ENCODE measurements at places on chromosomes 2 and 18.

- no peak for DNase-seq
Observed at GRCh38 chr2:96859099-96859649, 1.4 kb upstream of the ANKRD39 start.

GRCh38 chr2:190996947-190997346, 17.0 kb downstream of the STAT1 start:
- DNase-seq: no peak

DNA sequence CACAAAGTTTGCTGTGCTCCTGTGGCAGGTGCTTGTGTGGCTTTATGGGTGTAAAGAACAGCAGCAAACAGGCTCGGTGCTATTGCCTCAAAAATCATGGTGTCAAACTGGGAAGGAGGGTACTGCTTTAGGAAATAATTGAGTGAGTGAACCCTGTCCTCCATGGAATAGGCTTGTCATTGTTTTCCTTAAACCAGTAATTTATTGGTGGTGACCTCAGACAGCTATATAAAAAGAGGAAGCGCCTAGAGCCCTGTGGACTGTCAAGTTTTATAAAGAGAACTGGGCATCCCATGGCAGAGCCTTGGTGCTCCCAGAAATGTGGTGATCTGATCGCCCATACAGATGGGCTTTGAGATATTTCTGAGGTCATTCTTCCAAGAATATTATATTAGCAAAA, 4.7 kb upstream of the CXCR4 start:
- DNase-seq: no peak

- no peak for DNase-seq
Observed at GRCh38 chr2:117760916-117761315, 53.6 kb upstream of the DDX18 start.

- no peak for DNase-seq
Observed at GRCh38 chr2:85994421-85994777, 105.6 kb upstream of the ST3GAL5 start.

DNA sequence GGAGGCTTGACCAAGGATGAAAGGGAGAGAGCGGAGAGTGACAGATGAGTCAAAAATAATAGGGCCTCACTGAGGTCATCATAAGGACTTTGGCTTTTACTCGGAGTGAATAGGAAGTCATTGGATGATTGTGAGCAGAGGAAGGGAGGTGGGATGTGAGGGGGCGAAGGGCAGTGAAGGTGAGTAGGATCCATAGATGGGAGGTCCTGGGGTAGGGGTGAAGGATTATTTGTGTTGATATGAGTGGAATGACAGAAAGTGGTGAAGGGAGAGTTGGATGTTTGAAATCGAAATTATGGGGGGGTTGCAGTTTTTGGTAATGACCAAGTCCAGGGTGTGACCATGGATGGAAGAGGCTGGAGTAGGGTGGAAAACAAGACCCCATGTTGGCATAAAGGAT, 14.0 kb downstream of the PNO1 start:
- DNase-seq: no peak

GRCh38 chr2:11329776-11330175, 14.7 kb downstream of the ROCK2 start:
- DNase-seq: no peak

GRCh38 chr2:172038604-172039003, 38.9 kb downstream of the METAP1D start:
- DNase-seq: no peak

GRCh38 chr18:63457977-63458376, 18.8 kb upstream of the SERPINB5 start:
- DNase-seq: no peak

GRCh38 chr2:224133387-224133786, 94.3 kb upstream of the SERPINE2 start:
- no peak for DNase-seq

DNA sequence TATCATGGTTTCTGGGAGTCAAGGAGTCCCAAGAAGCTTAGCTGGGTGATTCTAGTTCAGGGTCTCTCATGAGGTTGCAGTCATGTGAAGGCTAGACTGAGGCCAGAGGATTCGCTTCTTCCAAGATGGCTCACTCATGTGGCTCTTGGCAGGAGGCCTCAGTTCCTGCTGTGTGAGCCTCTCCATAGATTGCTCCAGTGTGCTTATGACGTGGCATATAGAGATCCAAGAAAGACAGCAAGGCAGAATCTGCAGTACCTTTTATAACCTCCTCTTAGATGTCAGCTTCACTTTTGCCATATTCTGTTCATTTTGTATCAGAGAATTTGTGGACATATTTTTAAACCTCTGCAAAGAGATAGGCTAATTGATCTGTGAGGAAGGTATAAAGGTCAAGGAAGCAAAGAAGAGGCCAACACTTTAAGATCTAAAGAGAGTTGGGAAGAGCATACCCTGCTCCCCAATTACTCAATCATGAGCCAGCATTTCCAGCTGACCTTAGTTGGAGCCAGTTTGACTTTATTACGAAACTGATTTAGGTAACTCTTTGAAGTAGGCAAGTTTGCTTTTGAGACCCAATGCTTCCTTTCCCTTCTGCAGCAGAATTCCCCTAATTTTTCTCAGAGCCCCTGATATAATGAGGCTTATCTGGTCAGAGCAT, 134.7 kb downstream of the EML6 start:
- DNase-seq: no peak

GRCh38 chr2:230886671-230887071, 21.9 kb downstream of the ITM2C start:
- DNase-seq: no peak

DNA sequence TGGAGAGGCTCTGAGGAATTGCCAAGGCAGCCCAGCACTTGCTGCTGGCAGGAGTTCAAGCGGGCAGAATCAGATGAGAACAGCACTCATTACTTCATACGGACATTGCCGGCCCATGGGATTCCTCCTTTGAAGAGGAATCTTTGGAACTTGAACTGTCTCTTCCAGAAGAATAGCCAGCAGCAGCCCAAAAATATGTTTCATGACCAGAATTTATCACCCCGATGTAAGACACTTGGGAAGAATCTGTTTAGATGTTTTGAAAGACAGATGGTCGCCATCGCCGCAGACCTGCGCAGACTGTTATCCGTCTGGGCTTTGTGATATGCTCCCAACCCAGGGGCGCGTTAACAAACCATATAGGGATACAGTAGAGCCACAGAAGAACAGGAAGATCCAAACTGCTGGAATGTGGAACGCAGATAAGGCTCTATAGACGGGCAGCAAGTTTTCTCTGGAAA, 3.7 kb upstream of the ADI1 start:
- no peak for DNase-seq

DNA sequence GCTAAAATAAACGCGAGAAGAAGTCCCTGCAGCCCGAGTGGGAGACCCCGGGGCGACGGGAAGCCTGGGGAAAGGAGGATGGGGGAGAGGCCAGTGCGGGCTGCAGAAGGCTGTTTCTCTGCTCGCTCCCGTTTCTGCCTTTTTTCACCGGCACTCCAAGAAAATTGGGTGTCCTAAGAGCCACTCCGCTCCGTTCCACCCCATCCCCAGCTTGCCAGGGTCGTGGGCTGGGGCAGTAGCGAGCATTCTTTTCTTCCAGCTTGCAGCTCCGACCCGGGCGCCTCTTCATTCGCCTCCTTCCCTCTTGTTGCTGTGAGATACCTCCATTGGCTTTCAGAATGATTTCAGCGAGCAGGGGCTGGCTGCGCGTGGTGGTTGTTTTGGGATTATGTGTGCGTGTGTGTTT, 1.1 kb downstream of the HOXD3 start:
- DNase-seq: no peak

- peak; percentile 58 for DNase-seq
Observed at GRCh38 chr18:13823707-13824395, at the start of gene MC5R. Gene MC5R, plus strand, starts transcription at chr18:13824149. Its CDS starts 1,617 bp downstream, at chr18:13825766.

GRCh38 chr2:118969734-118970395, 27.9 kb downstream of the MARCO start:
- DNase-seq: no peak

DNA sequence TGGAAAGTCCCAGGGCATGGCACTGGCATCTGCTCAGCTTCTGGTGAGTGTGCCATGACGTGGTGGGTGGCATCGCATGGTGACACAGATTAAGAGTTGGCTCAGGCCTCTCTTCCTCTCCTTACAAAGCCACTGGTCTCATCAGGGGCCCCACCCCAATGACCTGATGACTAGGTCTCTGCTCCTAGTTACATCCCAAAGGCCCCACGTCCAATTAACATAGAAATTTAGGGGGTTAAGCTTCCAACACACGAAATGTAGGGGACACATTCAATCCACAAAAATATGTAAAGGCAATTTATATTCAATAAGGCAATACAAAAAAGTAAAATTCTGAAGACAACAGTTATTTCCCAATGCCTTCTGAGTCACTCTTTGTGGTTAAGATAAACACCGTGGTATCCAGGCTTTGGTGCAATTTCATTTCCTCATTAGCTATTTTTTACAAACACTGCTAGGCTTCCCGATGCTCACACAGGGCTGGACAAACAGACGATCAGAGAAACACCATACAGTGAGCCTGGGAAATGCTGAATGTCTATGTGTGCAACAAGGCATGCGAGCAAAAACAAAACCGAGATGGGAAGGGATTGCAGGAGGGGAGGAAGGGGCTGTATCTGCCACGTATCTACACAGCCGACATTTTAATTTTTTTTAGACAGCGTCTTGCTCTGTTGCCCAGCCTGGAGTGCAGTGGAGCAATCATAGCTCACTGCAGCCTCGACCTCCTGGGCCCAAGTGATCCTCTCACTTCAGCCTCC, 67.2 kb downstream of the MBP start:
- peak; percentile 46 for DNase-seq

- no peak for DNase-seq
Observed at GRCh38 chr2:68452158-68452900, 14.8 kb downstream of the FBXO48 start.

GRCh38 chr2:31420936-31421335, 6.4 kb upstream of the XDH start:
- DNase-seq: no peak

- DNase-seq: no peak
Observed at GRCh38 chr2:23753291-23754010, 173.5 kb downstream of the ATAD2B start.

- DNase-seq: no peak
Observed at GRCh38 chr2:38504169-38504568, 98.6 kb downstream of the HNRNPLL start.

- no peak for DNase-seq
Observed at GRCh38 chr2:71898851-71899681, 248.6 kb downstream of the CYP26B1 start.

- no peak for DNase-seq
Observed at GRCh38 chr2:175523001-175523400, 341.5 kb upstream of the ATP5MC3 start.

GRCh38 chr2:43763091-43763490, 10.7 kb upstream of the DYNC2LI1 start:
- DNase-seq: no peak

DNA sequence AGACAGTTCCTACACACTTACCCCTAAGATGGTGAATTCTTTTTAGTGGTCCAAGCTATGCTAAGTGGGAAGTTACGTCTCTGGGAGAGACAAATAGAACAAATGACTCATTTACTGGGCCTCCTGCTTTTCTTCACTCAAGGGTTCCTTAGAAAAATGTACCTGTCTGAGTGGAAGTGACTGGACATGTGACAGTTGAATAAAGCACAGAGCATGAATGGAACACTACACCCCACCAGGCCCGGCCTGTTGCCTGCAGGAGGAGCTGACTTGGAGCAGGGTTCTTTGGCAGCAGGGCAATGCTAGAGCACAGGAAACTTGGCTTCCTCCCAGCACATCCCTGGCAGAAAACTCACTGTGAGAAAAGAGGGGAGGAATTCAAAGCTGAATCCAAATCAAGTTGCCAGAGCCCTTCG, 451.0 kb upstream of the SETBP1 start:
- no peak for DNase-seq

GRCh38 chr2:239440511-239440959, 39.7 kb upstream of the HDAC4 start:
- DNase-seq: no peak

- peak; percentile 52 for DNase-seq
Observed at GRCh38 chr2:42568401-42569115, at the start of gene MTA3. Gene MTA3, plus strand, starts transcription at chr2:42568632. Its CDS starts 114 bp downstream, at chr2:42568746.

- DNase-seq: no peak
Observed at GRCh38 chr2:64613276-64613675, 40.4 kb downstream of the SERTAD2 start.

GRCh38 chr2:100998235-100998573, 3.9 kb upstream of the RPL31 start:
- no peak for DNase-seq

GRCh38 chr2:98556344-98557033, 51.8 kb downstream of the COA5 start:
- DNase-seq: no peak

GRCh38 chr2:39210846-39211245, 32.9 kb downstream of the CDKL4 start:
- no peak for DNase-seq

DNA sequence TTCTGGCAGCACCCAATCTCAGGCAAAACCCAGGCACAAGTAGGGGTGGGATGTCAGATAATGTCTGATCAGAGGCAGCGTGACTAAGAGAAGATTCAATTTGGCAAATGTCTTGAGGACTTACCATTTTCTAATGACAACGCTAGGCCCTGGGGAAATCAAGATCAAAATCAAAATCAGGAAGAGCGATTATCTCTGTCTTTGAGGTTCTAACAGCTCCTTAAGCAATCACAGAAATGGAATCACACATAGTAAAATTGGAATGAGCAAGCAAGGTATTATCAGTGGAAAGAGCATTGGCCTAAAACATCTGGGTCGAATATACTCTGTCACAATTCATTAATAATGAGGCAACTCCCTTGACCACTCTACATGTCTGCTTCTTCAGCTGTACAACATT, 8.6 kb upstream of the SERPINB2 start:
- no peak for DNase-seq

- no peak for DNase-seq
Observed at GRCh38 chr2:26001743-26002351, 19.6 kb upstream of the KIF3C start.

- DNase-seq: no peak
Observed at GRCh38 chr2:240449764-240450531, 14.5 kb downstream of the GPC1 start.

DNA sequence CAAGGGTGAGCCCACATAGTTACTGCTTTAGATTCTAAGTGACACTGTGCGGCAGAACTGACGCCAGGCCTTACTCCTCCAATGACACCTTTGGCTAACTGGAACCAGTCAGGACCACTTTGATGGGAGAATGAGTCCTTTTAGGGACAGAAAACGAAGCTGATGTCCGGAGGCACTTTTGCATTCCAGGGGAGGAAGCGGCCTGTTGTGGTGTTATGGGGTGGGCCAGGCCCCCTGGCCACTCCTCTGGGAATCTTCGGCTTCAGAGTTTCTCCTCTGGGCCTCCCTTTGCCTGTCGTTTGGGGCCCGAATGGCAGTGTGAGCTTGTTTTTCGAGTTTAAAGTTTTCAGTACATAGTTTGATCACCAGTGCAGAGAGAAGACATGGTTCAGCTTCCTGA, 65.9 kb downstream of the MBP start:
- DNase-seq: no peak

GRCh38 chr18:12637901-12638643, 19.8 kb downstream of the SPIRE1 start:
- DNase-seq: no peak

GRCh38 chr18:62939926-62940325, 224.6 kb downstream of the PHLPP1 start:
- DNase-seq: no peak

DNA sequence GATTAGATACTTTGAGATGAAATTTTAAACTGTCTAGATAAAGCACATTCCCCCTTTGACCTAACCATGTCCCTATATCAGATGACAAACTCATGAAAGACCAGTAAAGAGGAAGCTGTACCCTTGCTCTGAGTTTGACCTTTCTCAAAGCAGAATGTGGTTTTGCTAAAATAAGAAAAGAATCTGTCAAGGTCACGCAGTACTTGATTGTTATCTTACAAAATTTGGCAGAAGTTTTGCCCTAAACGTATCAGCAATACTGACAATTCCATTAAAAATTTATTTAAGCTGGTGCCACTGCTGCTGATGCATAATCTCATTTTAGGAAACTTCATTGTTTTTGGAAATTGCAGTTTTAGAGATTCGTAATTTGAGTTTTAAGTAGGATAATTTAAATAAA, 31.2 kb upstream of the GALM start:
- DNase-seq: no peak
